ENCODE measurements at places on chromosomes 11 and 22.

GRCh38 chr11:45949992-45950407, 27.5 kb downstream of the LARGE2 start:
- DNase-seq, result no peak

GRCh38 chr11:111000400-111001080, 245.0 kb upstream of the POU2AF2 start:
- DNase-seq, result no peak

DNA sequence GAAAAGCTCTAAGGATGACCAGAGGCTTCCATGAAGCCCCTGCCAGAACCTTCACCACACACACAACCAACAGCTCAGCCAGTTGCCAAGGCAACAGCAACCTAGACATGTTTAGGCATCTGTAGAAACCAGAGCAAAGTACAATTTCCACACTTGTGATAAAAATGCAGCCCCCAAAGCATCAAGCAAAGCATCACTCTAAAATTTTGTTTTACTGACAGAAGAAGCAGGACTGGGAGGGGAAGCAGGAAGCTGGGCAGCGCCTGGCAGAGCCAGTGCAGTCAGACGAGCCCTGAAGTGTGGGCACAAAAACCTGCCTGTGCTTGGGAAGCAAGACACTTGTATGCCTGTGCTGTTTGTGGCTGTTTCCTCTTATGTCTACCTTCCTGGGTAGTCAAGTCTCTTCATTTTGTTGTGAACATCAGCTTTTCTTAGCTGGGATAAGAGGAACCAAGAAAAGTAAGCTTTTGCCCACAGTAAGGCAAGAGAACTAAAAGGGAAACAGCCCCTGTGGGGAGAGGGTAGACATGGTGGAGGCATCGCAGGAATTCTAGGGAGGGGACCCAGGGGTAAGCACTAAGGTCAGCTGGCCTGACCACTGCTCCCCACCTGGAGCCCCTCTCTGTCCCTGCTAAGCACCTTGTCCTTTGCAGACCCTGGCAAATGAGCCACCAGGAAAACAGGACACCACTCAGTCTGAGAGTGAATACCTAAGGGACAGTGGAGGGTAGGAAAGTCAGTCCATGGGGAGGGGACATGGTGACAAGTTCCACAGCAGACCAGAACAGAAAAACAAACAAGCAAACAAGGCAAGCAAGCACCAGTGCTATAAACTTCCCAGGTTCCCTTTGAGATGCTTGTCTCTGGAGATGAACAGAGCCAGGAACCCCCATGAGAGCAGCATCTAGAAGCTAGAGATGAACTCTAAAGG, 13.4 kb downstream of the PACSIN2 start:
- peak; percentile 34 for DNase-seq

GRCh38 chr11:36825251-36825650, 227.2 kb upstream of the RAG2 start:
- no peak for DNase-seq

DNA sequence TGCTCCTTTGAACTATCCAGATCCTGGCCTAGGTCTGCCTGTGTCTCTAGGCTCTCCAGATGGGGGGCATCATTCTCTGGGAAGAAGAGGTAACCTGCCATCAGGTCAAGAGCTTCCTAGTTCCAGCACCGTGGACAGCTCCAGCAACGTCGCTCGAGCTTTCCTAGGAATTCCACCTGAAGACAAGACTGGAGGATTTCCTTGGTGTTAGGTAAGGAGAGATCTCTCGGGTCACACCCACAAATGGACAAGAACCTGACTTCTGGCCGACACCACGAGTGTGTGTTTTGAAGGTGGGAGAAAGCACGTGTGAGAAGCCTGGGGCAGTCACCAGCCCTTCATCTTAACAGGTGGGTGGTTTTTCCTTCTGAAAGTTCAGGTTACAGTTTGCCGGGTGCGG, 1.2 kb downstream of the PRG3 start:
- DNase-seq, result no peak

DNA sequence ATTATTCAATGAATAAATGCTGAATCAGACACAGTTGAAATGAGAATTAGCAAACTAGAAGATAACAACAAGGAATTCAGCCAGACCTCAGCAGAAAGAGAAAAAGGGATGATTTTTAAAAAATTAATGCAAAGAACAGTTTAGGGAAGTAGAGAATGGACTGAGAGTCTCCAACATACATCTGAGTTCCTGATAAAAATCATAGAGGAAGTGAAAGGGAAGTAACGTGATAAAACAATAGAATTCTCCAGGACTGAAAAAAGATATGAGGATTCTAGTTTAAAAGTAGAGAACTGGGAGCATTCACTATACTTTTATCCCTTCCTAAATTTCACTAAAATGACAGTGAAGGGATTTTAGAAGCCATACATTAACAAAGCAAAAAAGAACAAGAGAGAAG, 592.0 kb downstream of the SOX6 start:
- no peak for DNase-seq

- DNase-seq, result no peak
These were observed 712.8 kb upstream of the CNTN5 start for GRCh38 chr11:98307827-98308491.

- no peak for DNase-seq
These were observed 83.7 kb downstream of the FAT3 start for GRCh38 chr11:92308366-92308765.

GRCh38 chr11:11894486-11894885, 52.7 kb downstream of the USP47 start:
- no peak for DNase-seq

Data from retina (tissue), 1 donor.